ENCODE measurements at places on chromosomes 13 and 19.

DNA sequence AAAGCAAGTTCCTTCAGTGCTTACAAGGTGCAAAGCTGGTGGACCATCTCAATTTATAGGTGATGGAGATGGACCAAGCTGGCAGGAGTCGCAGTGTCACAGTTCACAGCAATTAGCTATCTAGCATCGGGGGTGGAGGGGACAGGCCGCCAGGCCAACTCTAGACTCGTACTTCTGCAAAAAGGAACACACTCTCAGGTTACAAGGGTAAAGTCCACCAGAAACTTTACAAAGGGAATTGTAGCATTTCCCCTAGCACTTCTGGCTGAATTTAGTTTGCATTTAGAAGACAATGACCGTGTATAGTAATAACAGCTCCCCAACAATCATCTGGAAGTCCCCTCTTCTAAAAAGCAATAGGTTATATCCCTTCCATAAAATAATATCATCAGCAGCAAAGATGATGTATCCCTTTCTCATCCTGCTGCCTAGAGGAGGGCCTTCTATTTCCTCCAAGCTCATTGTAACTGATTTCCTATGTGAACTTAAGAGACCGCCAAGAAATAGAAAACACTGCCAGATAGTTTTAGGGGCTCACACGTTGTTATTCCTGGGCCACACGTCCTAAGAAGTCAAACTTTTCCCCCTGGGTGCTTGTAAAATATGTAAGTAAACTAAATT, 8.5 kb upstream of the DOCK9 start:
- no peak for DNase-seq

GRCh38 chr19:10998666-10999065, 37.8 kb downstream of the SMARCA4 start:
- no peak for DNase-seq

DNA sequence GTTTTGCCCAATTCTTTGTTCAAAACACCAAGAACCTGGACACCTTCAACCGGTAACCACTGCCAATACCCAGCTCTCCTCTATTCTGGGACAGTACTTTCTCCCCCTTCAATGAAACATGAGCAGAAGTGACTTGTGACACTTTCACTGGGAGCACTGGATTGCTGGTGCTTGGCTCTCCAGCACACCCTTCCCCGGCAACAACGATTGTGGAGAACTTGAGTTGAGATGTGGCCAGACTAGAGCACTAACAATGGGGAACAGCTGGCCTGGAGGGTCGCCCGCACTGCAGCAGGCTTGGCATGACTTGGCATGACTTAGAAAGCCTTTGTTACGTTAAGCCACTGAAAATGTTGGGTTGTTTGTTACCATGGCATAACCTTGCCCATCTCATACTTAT, 7.5 kb upstream of the B3GLCT start:
- DNase-seq: no peak

GRCh38 chr13:27200413-27201070, 28.9 kb upstream of the USP12 start:
- DNase-seq: no peak
